ENCODE measurements at places on chromosomes 2 and 18. TPM values are rescaled to one million over a fixed set of nuclear protein-coding genes. Genes with fewer than 3 reads are reported as not detected.

DNA sequence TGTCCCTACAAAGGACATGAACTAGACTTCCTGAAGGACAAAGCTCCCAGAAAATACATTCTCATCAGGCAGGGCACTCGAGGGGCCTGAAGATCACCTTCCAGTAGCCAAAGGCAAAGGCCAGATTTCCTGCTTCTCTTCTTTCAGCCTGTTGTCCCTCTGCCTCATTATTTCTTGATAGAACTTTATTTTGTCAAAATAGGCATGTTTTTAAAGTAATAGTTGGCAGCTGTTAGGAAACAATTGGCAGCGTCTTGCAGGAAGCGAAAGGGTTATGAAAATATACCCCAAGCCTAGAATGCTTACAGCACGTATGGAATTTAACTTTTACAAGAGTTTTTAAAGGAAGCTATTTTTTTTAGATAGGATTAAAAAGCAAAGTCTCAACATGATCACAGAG lies 74.9 kb downstream of the LINC00305 start:
- DNase-seq, result no peak

The DSC2 gene
- 9.3 TPM for total RNA-seq

The C2orf72 gene
- 52.1 TPM for total RNA-seq

DNA sequence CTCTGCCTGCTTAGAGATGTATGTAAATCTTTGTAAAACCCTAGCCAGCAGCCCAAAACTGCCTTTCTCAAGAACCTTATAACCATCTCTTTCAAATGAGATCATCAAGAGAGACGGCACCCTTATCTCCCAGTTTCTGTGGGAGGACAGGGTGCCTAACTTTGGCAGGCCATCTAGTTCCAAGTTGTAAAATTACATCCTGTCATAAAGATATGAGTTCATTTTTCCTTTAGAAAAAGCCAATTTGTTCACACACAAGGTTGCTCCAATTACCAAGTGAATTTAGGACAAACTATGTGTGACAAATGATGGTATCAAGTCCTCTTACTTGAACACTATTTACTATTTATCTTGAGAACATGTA lies 65.3 kb downstream of the MEMO1 start:
- no peak for DNase-seq

The MAL gene
- not detected for total RNA-seq

- no peak for DNase-seq
These were observed 393.1 kb upstream of the LYPD1 start for GRCh38 chr2:133062931-133063665.

- no peak for DNase-seq
These were observed 61.3 kb downstream of the ATL2 start for GRCh38 chr2:38315707-38316333.

Measured in body of pancreas (tissue), 4 donors.